ENCODE measurements at places on chromosomes 12 and 14.
A peak's percentile ranks its signal among the peaks of the same experiment; 100 is the strongest.

DNA sequence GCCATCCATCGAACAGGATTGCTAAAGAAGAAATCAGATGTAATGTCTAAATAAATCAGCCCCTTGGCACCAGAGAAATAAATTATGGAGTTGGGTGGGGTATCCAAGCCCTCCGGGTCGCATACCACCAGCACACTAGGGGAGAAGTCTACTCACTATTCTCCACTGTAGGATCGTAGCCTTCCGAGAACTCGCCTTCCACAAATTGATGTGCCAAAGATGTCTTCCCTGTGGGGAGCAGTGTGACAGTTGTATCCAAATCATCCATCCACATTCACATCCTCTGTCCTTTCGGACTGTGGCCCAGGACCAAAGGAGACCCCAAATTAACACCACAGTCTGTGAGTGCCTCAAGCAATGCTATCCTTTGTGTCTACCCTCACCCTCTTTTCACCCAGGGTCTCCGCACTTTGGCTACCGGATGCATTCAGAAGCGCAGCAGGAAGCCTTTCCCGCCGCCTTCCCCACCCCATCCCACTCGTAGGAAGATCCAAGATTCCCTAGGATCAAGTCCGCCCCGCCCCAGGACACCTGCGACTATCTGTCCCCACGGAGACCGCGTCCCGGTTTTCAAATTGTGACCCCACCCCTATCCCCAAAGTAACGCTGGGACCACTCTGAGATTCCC is 786 bp downstream of the RHEBL1 start:
- no peak for DNase-seq

DNA sequence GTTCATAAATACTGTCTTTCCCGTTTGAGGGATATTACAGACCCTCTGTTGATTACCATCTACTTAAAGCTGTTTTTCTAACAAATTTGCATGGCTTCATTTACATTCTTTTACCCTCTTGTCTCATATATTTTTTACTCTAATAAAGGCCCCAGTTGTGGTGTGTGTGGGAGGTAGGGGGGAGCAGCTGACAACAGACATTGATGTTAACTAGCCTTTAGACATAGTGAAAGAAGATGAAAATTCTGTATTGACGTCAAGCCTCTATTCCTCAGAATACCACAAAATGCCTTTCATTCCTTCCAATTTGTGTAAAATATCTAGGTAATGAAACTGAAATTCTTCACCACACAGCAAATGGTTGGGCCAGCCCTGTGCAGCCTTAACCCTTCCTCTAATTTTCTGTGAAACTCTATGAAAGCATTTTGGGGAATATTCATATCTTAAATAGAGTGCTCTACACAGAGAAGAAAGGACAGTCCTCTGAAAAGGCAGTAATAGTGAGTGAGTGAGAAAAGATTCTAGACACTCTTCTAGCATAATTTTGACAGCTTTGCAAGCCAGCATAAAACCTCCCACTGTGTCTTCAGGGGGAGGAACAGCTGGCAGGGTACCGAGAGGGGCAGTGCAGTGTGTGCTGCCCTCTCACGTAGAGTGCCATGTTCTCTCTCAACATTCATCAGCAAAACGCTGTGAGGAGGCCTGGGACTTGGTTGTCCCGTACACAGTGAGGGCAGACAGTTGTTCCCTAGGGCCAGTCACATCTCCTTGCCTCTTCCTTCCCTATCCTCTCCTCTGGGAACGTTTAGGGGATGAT is 20.1 kb upstream of the CERS5 start:
- DNase-seq, result peak; percentile 49

- no peak for DNase-seq
Observed at GRCh38 chr14:52329678-52330369, 15.7 kb downstream of the PTGER2 start.

DNA sequence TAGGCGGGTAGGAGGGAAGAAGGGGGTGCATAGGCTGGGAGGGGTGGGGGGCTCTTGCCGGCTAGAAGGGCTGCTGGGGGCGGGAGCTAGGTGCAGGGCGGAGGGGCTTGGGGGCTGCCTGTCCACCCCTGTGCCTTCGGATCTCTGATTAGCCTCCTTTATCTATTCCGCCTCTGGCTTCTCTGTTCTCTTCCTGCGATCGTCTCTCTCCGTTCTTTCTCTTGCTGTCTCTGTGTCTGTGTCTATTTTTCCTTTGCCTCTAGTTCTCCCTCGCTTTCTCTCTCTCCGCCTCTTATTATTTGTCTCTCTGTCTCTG is 166.7 kb upstream of the LHX5 start:
- DNase-seq, result no peak

DNA sequence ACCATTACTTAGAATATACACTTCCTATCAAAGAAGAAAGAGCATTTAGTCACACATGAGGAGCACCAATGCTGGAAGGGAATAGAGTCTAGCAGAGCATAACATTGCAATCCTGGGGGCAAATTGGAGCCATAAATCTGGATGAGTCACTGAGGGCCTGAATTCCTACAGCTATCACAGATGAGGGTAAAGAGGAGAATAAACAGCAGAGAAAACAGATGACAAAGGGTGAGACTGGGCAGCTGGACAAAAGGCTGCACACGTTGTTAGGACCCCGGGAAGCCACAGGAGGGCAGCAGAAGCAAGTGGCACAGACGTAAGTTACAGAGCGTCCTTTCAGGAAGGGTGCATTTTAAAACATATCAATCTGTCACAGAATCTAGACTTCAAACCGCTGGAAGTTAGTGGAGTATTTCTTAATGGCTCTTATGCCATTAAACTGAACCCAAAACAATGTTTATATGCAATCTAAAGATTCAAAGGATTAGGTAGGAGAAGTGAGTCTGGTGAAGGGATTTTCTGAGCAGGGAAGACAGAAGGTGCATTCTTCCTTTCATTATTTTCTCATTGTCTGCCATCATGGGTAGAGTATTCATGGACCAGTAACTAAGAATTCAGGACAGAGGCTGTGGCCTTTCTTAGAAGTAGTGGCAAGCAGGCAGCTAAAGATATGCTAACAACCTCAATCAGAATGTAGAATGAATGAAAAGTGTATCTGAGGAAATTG is 159.8 kb upstream of the DAAM1 start:
- peak; percentile 80 for DNase-seq

GRCh38 chr12:1865284-1865866 is 45.0 kb downstream of the LRTM2 start:
- DNase-seq, result no peak

DNA sequence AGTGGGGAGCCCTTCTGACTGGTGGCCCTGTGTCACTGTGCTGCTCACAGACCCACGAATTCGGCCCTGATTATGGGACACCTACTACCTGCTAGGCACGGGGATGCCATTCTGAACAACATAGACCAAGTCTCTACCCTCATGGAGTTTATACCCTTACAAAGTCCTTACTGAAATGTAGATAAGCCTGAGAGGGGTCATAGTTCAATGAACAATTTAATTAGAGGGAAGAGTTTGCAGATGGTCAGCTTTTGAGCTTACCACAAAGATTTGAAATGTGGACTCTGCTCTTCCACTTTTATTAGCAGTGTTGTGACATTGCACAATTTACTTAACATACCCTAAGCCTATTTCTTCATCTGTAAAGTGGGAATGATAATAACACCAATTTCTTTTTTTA is 161.1 kb downstream of the MYRFL start:
- DNase-seq, result no peak

DNA sequence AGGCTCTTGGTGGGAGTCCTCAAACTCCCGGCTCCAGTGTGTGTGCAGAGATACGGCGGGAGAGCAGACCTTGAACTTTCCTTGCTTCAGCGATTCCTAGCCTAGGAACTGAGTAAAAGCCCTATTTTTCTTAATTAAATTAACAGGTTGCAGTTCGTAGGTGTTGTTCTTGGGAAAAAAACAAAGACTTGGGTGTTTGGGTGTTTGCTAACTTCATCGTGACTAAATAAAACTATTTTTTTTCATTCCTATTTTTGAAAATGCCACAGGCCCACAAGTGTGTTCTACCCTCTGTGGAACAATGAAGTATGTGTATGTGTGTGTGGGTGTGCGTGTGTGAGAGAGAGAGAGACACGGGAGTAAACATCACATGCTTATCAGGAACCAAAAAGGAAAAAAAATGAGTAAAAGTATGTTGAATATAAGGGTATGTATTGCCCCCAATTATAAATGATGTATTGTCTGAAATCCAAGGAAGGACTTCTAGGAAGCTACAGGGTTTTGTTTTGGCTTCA is 651 bp downstream of the TMEM117 start:
- no peak for DNase-seq

DNA sequence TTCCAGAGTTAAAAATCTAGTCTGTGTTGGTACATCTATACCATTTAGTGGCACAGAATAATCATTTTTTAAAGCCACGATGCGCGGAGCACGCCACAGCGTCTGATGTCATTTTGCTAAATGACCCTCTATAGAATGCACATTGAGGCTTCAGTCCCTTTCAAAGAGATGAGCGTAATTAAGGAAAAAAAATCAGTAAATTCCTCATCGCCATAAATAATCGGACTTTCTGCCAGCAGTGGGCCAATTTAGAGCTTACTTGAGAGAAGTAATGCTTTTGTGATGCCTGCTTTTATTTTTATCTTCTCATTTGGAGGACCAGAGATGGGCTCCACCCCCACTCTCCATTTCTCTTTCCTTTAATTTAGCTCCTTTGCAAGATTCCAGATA is 4.0 kb downstream of the ASCL1 start:
- DNase-seq, result no peak

DNA sequence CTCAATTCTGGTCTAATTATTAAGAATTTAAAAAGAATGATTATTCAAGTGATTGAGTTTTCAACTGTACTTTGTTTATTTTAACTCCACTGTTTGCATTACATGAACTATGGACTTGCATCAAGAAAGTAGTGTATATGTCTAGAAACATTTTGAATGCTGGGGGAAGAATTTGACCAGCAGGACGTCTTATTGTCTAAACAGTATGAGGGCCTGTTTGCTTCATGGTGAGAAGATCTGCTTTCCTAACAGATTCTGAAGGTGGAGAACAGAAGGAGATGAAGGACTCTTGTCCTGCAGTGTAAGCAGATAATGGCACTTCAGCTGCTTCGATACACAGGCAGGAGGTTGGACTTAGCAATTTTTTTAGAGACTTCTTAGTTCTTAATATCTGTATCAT is 176.0 kb downstream of the DACT1 start:
- DNase-seq, result no peak

- DNase-seq, result no peak
Observed at GRCh38 chr12:52439420-52439819, 5.2 kb upstream of the KRT75 start.

GRCh38 chr14:73800970-73801515 is 50.6 kb upstream of the PTGR2 start:
- DNase-seq, result no peak

DNA sequence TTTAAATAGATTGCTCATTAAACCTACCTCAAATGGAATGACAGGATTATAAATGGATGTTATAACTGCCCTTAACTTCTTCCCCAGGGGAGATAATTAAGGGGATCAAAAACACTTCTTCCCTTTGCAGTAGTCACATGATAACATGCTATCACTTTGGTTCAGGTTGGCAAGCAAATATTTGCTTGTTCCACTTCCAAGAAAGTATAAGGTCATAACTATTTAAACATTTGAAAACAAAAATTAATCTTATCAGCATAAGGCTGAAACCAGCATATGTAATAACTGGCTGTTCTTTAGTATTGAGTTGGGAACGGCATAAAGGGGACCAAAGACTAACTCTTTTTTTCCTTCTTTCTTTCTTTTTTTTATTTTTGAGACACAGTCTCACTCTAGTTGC is 2.4 kb upstream of the LYZ start:
- DNase-seq, result no peak

GRCh38 chr14:68627050-68627867 is 165.6 kb downstream of the ZFP36L1 start:
- DNase-seq, result no peak

GRCh38 chr12:25675808-25676207 is 122.7 kb upstream of the LMNTD1 start:
- DNase-seq, result no peak

DNA sequence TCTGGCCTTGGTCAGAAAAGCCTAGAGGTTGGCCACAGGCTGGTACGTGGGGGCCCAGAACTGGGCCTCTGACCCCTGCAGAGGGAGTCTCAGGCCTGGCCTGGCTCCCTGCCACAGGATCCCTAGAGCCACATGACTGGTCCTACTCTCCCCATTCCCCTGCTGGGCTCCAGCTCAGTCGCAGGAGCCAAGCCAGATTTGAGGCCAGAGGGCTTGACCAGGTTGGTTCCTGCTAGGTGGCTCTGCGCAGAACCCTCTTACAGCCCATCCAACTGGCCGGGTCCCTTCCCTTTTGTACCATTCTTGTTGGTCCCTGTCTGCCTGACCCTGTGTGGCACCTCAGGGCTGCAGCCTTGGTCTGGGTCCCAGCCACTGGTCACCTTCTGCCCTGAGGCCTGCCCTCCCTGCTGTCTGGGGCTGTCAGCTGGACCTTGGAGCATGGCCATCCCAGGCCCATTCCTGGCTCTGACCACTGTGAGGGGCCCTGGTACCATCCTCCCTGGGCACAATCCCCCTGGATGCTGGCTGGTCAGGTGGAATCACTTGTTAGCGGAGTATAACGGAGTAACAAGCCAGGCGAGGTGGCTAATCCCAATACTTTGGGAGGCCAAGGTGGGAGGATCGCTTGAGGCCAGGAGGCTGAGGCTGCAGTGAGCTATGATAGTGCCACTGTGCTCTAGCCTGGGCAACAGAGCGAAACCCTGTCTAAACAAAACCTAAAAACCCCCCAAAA is 22.9 kb upstream of the PPP1R13B start:
- DNase-seq, result no peak

GRCh38 chr12:12726555-12727093 is 9.5 kb downstream of the CDKN1B start:
- no peak for DNase-seq

DNA sequence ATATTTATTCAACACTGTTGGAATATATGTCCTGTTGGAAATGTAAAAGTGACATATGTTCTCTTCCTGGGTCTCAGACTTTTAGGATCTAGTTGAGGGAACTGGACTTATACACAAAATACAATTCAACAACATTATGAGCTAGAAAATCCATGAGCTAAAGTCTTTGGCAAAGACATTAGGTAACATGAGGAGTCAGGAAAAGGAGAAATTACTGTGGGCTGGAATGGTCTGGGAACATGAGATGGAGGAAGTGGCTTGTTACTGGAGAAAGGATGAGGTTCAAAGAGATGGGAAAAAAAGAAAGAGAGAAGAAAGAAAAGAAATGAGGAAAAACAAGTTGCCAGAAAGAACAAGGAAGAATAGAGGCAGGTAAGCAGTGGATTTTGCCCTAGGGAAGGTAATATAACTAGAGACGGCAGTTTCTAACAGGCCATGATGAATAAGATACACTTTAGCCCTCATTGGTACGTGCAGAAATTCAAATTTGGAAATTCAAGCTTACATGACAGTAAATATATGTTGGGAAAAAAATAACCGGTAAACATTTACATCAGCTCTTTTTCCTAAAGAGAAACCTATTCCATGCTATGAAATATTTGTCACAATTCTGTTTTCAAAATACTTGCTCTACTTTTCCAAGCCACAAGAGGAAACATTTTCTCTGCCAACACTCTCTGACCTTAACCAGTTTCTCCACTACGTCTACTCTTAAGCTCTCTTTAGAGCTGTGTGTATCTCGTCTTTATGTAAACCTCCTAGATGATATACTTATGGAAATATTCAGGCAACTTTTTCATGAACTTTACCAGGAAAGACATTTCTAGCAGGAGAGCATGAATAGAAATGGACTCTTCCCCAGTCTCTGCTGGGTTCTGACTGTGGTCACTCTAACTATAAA is 268.8 kb upstream of the BTG1 start:
- no peak for DNase-seq

GRCh38 chr12:4915752-4916151 is 6.0 kb downstream of the KCNA1 start:
- no peak for DNase-seq

Measured in NCI-H446 (cell line).